IPS DF 6.9 (cell line): ENCODE measurements at places on chromosomes 12 and 14.

GRCh38 chr12:68420225-68421010 is 88.3 kb upstream of the MDM1 start:
- H3K36me3 ChIP-seq = no peaks in the 10 kb centered on the region
- no peak for DNase-seq
- H3K27ac ChIP-seq = no peak overlapping the region
- no peak overlapping the region for H3K4me3 ChIP-seq
- peaks cover 2% of the 10 kb centered on the region for H3K4me1 ChIP-seq

DNA sequence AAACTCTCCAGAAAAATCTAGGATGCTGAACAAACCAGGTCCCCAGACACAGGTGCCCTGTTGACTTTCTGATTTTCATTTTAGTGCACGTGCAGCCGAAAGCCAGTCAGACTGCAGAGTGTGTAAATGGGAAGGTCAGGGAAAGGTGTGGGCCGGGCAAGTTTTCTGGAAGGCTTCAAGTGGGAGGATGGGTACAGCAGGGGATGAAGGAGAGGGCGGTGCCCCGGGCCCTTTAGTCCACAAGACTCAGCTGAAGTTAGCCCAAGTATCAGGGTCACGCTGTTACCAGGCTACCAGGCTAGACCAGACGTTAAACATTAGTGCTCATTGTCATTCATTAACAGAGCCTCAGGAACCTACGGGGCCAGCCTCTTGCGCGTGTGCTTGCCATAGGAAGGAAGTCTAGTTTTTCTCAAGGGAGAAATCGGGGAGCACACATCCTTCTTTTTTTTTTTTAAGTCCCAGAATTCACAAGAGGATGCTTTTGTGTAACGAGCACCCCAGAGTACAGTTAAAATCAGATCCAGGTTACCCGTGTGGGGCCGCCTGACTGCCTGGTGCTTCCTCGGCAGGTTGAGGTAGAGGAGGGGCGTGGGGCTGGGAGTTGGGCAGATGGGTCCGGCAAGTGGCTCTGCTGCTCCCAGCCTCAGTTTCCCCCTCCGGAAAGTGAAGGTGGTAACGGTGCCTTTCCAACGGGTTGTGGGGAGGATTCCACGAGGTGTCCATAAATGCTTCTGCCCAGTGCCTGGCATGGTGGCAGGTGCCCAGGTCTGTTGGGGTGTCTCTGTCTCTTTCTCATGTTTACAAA is 19.1 kb downstream of the BCL7A start:
- H3K36me3 ChIP-seq = peaks cover 13% of the 10 kb centered on the region
- H3K27ac ChIP-seq = no peak overlapping the region
- H3K4me3 ChIP-seq = no peak overlapping the region
- DNase-seq = no peak

DNA sequence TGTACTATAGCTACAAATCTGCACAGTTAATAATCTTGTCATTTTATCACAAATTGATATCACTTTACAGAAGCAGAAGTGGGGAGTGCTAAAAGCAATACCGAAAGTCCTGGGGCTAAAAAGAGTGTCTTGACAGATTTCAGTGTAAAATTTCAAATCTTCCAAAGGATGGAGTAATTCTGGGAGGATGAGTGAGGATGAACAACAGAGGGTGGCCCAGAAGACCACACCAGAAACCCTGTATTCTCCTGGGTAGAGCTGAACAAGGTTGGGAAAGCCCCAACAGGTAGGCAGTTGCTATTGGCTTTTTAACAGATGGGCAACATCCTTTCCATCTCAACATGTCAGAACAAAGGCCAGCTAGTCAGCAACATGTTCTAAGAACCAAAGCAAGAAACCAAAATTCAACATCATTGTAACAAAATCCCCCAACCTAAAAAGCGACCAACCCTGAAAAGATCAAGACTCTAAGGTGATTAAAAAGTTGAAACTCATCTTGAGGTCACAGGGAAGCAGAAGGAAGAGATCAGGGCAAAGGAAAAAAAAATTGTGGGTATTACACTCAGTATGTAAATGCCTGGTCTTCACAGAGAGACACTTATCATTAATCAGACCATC is 38.8 kb downstream of the CBX5 start:
- DNase-seq = no peak
- no peaks in the 10 kb centered on the region for H3K4me1 ChIP-seq
- no peaks in the 10 kb centered on the region for H3K27me3 ChIP-seq
- H3K36me3 ChIP-seq = peaks cover 19% of the 10 kb centered on the region; the same call in 1 of the 2 replicates

DNA sequence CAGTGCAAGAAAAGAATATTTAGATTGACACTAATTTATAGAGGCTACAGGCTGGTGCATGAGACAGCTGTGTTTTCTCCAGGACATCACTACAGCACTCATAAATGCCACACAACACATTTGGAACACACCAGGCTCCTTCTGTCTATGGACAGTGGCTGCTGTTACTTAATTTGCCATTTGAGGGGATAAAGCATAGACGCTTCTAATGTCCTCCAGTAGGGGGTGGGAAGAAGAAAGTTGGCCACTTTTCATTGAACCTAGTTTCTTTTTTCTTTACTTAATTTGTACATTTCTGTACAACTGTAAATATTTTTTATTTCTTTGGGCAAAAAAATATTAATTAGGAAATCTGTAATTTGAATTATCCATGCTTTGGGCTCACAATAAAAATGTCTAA is 12.4 kb upstream of the RTN1 start:
- no peaks in the 10 kb centered on the region for H3K4me1 ChIP-seq
- H3K4me3 ChIP-seq = no peak overlapping the region
- H3K36me3 ChIP-seq = no peaks in the 10 kb centered on the region
- H3K27ac ChIP-seq = no peak overlapping the region
- DNase-seq = no peak

- no peaks in the 10 kb centered on the region for H3K4me1 ChIP-seq
- no peak overlapping the region for H3K27ac ChIP-seq
- no peaks in the 10 kb centered on the region for H3K27me3 ChIP-seq
Measured at GRCh38 chr12:6230321-6231110, 30.3 kb downstream of the CD9 start.

DNA sequence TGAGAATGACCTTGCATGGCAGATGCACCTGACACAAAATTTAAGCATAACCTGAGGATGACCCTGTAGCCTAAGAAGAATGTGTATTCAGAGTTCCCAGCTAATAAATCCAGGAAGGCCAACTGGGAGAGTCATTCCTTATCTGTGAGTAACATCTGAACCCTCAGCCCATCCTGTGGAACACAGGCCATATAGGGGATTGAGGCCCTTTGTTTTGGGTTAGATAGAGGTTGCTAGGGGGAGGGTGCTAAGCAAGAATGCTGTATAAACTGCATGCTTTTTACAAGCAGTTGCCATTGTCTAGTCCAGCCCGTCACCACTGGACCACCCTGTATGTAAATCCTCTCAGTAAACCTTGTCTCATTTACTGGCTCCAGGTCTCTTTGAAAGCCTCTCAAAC is 77.0 kb downstream of the BICD1 start:
- H3K4me1 ChIP-seq = no peaks in the 10 kb centered on the region; the same call in 1 of the 2 replicates
- no peak overlapping the region for H3K4me3 ChIP-seq
- H3K36me3 ChIP-seq = no peaks in the 10 kb centered on the region
- no peak for DNase-seq
